LoVo (cell line): ENCODE measurements at places on chromosomes 3 and 15.

DNA sequence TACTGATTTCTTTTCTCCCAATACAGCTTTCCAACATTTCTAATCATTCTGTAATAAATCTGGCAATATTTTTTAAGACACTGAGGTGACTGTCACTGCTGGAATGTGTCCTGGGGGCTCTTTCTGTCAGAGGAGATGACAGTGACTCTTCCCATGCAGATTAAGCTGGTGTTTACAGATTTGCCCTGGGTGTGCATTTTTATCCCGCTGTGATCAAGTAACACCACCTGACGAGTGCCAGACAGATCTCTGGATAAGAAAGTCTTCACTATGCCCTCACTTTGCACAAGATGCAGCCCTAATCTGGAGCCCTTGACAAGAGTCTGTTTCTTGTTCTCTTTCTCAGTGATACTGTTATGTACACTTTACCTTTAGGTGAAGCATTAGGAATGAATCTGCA lies 477.7 kb downstream of the ZIC1 start:
- no peak for DNase-seq

- DNase-seq, result no peak
Measured at GRCh38 chr3:19811689-19812088, 122.3 kb downstream of the EFHB start.

DNA sequence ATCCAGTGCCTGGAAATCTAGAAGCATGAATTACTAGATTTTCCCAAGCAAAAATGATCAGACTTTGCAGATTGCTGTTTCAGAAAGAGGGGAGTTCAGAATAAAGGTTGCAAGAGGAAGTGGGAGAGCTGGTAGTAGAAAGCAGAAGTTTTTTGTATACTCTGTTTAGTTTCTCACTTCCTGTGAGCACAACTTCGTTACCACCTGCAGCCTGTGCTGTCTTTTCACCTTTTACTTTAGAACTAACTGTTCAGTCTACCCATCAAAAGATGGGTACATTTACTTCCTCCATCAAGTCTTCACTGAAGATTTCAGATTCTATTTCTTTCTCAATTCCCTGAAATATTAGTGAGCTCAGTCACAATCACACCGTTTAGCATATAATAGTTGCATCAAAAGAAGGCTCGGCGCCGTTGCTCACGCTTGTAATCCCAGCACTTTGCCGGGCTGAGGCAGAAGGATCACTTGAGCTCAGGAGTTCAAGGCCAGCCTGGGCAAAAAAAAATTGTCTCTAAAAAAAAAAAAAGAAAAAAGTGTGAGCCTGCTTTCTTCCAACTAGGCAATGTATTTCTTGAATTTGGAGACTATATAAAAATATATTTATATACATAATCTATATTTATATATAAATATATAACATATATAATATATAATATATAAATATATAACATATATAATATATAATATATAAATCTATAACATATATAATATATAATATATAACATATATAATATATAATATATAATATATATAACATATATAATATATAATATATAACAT lies 1.8 kb upstream of the CEP97 start:
- no peak for DNase-seq

DNA sequence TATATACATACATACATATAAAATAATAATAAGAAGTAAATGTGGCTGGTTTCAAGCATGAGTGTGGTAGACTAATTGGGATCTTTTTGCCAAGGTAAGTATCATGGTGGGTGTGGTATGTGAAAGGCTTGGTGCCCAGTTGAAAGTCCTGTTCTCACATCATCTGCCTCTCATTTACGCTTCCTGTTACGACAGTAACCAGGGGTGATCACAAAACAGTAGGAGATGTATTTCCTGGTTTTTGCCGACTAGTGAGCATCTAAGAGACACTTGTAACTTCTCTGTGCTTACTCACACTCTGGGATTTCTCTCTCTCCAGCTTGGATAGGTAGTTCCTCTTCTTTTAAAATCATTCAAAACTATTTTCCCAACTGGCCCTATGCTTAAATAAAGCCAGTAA lies 1028.3 kb upstream of the NR2F2 start:
- no peak for DNase-seq

DNA sequence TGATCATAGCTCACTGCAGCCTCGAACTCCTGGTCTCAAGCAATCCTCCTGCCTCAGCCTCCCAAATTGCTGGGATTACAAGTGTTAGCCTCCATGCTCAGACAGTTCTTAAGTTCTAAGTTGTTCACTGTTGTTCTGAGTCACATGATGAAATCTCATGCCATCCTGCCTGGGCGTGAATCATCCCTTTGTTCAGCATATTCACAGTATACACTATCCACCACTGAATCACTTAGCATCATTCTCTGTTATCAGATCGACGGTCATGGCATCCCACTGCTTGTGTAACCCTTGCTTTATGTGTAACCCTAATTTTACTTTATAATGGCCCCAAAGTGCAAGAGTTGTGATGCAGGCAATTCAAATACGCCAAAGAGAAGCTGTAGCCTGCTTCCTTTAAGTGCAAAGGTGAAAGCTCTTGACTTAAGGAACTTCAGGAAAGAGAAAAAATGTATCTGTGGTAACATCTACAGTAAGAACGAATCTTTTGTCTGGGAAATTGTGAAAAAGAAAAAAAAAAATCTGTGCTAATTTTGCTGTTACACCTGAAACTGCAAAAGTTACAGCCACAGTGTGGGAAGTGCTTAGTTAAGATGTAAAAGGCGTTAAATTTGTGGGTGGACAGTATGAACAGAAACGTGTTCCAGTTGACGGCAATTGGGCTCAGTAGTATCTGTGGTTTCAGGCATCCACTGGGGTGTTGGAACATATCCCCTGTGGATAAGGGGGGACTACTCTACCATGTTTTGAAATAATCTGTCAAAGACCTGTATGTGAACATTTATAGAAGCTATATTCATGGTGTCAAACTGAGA lies 80.6 kb downstream of the PCOLCE2 start:
- DNase-seq, result peak; percentile 6

GRCh38 chr3:5022966-5023776 lies 43.9 kb downstream of the BHLHE40 start:
- DNase-seq, result peak; percentile 84

DNA sequence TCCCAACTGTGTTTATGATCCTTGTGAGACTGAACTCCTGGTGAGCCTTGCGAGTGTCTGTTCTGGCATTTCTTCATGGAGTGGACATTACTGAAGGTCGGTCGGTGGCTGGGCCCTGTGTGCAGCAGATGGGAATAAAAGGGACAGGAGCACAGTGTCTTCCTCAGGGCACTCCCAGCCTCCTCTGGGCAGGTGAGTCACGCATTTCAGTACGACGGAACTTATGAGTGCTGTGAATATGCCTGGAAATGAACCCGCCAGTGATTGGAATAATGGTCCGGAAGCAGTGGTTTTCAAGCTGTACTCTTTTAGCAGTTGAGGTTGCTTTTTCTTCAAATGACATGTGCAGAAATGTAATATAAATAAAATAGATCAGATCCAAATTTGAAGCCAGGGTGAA lies 55.1 kb downstream of the LARS2 start:
- no peak for DNase-seq

GRCh38 chr15:65758242-65758641 lies 33.9 kb downstream of the DENND4A start:
- DNase-seq, result no peak

DNA sequence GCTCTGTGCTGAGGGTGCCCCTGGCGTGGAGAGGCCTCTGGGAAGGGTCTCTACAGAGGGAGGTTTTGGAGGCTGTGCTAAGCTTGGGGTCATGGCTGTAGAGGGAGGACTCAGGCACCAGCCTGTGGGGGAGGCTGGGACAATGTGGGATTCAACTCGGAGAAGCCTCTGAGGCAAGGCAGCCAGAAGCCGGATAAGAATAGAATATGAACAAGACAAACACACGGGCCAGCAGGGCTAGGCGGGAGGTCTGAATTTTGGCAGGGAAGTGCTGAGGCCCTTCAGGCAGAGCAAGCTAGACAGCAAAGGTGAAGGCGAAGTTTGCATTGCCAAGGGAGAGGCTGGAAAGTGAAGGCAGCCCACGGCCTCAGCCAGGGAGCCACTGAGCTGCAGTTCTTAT lies 612.1 kb upstream of the NR2F2 start:
- DNase-seq, result no peak

- no peak for DNase-seq
Measured at GRCh38 chr3:45330510-45331295, 57.7 kb upstream of the LARS2 start.

DNA sequence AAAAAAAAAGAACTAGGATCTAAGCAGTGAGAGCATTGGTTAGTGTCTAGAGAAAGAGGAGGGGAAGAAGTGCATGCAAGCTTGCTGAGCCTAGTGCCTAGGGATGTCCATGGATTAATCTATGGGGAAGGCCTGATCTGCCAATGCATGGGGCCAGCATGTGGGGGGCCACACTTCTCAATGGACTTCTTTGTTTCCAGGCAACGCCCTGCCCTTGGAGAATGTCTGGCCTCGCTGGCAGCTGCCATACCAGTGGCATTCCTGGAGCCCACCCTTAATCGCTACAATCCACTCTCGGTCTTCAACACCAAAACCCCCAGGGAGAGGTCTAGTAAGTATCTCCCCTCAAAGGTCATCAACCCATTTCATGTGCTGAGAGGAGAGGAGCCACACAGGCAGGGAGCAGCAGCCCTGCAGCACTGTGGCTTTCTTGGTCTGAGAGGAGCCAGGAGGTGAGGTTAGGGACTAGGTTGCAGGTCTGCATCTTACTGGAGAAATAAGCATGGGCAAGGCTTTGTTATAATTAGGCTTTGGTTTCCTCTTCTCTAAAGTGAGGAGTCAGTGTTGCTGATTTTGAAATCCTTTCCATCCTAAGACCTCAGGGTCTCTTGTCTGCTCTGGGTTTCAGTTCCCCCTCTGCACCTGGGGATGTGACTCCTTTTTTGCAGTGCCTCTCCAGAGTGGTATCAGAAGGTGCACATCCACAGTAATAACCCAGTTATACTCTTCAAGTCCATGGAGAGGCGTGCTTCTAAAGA lies 188.1 kb upstream of the CHRM5 start:
- DNase-seq, result no peak

- DNase-seq, result no peak
Measured at GRCh38 chr15:79433276-79433990, 1.3 kb downstream of the MINAR1 start.

DNA sequence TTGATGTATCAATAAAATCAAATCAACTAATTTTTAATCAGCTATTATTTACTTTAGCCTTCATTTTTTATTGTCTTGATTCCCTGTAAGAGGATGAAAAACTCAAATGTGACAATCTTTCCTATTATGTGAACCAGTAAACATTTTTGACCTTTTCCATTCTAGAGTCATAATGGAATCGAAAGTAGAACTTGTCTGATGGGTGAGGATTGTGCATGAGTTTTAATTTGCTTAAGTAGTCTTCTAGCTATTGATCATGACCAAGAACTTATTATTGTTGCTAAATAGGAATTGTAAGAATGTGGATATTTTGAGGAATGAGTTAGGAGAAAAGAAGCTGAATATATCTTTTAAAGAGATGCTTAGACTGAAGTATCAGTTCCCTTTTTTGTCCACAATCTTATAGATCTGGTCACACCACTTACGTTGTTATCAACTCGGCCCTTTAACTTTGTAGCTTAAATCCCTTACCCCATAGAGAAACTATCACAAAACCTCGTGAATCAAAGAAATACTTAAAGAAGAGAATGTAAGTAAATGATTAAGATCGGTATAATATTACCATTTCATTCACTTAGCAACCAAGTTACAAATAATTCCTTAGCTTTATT lies 147.3 kb downstream of the TP63 start:
- DNase-seq, result no peak

GRCh38 chr3:108736821-108737220 lies 20.4 kb downstream of the RETNLB start:
- DNase-seq, result no peak

DNA sequence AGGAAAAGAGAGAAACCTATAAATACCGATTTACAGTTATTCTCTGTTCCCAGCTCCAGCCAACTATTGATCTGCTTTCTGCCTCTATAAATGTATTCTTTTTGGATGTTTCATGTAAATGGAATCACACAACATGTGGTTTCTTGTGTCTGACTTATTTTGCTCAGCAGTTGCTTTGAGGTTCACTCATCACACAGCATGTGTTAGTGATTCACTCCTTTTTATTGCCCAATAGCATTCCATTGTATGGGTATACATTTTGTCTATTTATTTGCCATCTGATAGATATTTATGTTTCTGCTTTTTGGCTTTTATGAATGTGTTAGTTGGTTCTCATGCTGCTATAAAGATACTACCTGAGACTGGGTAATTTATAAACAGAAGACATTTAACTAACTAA lies 23.6 kb downstream of the CCR1 start:
- no peak for DNase-seq

GRCh38 chr15:53203454-53203853 lies 413.3 kb upstream of the ONECUT1 start:
- DNase-seq, result no peak

- DNase-seq, result no peak
Measured at GRCh38 chr3:37645517-37646380, 215.9 kb upstream of the CTDSPL start.

GRCh38 chr15:64763021-64763420 lies 12.4 kb downstream of the RBPMS2 start:
- DNase-seq, result no peak
